HCT116 (cell line): ENCODE measurements at places on chromosomes 12 and 14. TPM values are rescaled to one million over a fixed set of nuclear protein-coding genes. Genes with fewer than 3 reads are reported as not detected.
A peak's percentile ranks its signal among the peaks of the same experiment; 100 is the strongest.

DNA sequence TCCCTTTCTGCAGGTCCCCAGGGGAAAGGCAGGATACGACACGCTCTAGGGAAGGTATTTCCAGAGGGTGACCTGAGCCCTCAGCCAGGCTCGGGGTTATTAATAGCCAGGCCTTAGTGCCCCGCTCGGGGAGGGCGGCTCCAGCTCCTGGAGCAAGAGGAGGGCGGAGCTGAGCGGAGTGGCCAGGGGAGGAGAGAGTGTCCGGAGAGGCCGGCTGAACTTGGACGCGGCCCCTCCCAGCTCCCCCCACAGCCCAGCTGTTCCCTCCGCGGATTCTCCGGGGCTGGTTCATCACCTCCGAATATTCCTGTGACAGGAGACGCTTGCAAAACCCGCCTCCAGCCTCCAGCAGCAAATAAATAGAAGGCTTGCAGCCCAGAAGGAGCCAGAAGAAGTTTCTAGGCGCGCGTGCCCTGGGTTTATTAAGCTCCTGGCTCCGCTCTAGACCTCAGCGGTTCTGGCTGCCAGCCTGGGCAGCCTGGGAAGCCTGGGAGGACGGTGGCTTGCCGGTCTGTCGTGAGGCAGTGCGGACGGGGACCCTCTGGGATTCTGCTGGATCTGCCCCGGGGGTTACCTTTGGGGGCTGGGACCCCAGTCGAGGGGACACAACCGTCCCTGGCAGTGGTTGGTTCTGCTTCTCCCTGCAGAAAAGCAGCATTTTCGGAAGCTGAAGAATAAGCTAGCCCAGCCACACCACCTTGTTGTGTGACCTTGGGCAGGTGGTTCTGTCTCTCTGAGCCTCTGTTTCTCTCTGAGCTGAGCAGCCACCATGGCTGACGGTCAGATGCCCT is at the start of gene HSPB8:
TSS of gene HSPB8 (plus strand) at position 388 of the 791 bp plus-strand sequence. CDS start at position 770, 382 bp downstream.
- peak; percentile 33 for DNase-seq

- DNase-seq: no peak
These were observed 21.9 kb downstream of the PIGH start for GRCh38 chr14:67577909-67578749.

DNA sequence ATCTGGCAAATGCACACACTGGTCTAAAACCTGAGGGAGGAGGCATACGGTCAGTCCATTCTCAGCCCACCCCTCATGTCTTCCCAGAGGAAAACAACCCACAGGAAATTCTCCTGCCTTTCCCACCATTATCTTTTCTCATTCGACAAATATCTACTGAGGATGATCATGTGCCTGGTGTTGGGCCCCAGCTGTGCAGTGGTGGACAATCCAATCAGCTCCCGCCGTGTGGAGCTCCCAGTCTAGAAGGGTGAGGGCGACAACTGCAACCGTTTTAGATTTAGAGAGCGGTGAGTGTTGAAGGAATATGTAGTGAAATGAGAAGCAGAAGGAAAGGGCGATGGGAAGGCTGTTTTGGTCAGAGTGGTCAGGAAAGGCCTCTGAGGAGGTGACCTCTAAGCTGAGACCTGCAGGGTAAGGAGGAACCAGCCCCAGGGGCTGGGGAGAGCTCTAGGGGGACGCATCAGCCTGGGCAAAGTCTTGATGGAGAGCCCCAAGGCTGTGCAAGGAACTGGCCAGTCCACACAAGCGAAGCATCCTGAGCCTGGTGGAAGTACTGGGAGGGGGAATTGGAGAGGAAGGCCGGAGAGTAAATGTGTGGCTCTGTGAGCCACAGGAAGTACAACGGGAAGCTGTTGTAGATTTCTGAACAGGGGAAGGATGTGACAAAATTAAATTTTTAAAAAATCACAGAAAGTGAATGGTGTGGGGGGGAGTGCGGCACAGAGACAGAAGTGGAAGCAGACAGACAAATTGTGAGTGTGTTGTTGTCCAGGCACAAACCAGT is 192.8 kb downstream of the NTF3 start:
- DNase-seq: no peak

DNA sequence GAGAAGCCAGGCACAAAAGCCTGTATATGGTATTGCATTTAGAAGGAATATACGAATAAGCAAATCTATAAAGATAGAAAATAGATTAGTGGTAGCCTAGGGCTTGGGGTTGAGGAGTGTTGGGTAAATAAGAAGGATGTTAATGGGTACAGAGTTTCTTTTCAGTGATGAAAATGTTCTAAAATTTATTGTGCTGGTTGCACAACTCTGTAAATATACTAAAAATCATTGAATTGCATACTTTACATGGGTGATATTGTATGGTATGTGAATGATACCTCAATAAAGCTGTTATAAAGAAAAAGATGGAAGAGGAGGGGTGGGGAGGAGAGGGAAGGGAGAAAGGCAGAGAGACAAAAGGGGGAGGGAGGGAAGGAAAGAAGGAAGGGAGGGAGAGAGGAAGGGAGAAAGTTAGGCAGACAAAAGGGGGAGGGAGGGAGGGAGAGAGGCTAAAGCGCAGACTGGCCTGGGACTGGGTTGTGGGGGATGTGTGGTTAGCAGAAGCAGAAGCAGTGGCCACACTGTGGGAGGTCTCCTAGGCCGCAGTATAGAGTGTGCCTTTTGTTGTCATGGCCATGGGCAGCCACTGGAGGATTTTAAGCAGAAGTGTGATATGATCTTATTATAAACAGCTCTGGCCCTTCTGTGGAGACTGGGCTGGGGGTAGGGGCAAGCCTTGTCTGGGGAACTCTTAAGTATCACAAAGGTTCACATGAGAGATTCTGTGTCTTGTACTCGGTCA is 73.6 kb upstream of the ELK3 start:
- no peak for DNase-seq

DNA sequence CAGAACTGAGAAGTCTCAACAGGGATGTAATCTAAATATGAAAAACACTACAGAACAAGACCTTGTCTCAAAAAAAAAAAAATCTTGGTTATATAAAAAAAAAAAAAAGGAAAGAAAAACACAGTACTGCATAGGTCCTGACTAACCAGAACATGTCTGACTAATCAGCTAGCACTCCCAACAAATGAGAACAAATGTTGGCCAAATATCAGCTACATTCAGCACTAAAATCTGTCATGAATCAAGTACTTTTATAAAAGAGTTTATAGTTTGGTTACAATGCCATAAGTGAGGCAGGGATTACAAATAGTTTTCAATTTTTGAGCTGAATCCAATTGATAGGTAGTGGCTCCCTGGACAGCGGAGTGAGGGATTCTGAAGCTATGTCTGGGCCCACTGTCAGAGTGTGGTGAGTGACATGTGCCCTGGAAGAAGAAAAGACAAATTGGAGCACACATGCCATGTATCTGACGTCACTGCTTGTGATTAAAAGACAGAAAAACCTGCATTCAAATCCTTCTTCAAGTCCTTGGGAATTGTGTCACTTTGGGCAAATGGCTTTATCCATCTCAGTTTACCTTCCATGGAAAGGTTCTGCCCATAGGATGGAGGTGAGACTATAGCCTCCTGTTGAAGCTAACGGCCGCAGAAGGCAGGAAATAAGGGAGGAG is 5.6 kb upstream of the FAM234B start:
- no peak for DNase-seq

- DNase-seq: no peak
These were observed 401.3 kb downstream of the DIO2 start for GRCh38 chr14:79809849-79810612.

DNA sequence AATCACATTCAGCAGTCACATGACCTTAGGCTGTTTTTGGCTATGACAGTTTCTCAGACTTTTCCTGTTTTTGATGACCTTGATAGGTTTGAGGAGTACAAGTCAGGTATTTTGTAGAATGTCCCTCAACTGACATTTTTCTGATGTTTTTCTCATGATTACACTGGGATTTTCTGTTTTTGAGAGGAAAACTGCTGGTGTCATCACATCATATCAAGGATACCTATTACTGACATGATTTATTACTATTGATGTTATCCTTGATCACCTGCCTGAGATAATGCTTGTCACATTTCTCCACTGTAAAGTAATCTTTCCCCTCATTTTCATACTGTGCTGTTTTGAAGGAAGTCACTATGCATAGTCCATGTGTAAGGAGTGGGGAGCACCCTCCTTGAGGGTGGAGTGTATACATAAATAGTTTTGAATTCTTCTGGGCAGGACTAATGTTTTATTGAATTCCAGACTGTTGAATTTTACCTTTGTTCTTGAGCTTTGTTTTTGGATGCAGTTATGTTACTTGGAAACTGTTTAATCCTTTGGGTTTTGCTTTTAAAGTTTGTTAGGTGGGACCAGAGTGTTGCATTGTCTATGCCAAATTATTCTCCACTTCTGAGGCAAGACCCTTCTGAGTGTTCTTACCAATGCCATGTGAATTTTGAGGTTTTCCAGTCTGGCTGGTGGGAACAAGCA is 444.5 kb upstream of the FAR2 start:
- DNase-seq: no peak

GRCh38 chr12:123671876-123672275 is 963 bp downstream of the TCTN2 start:
- DNase-seq: no peak

DNA sequence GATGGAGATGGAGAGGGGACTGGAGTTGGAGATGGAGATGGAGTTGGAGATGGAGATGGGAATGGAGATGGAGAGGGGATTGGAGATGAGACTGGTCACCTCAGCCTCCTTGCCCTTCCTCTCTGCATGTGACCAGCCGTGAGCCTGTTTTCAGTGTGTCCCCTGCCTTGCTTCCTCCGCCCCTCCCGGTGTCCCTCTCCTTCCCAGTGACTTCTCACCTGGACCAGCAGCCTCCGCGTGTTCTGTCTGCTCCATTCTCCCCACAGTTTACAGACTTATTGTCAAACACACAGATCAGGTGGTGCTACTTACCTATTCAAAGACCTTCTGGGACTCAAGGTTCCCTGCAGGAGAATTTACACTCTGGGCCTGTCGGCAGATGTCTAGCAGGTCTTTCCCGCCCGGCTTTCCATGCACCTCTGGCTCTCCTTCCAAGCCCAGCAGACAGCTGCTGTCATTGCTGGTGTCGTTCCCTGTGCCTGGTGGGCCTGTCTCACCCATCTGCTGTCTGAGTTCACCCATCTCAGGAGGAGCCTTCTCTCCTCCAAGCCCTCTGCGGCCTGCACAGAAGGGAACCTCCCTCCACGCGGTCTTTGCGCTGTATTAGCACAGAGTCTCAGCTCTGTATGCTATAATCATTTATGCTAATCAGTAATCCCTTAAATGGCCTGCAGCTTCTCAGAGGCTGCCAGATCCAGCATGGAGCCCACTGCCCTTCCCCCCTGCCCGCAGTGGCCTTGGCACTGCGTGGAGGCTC is 62.1 kb downstream of the ADGRD1 start:
- no peak for DNase-seq

- DNase-seq: no peak
These were observed 144.6 kb downstream of the ATP23 start for GRCh38 chr12:58086006-58086405.

DNA sequence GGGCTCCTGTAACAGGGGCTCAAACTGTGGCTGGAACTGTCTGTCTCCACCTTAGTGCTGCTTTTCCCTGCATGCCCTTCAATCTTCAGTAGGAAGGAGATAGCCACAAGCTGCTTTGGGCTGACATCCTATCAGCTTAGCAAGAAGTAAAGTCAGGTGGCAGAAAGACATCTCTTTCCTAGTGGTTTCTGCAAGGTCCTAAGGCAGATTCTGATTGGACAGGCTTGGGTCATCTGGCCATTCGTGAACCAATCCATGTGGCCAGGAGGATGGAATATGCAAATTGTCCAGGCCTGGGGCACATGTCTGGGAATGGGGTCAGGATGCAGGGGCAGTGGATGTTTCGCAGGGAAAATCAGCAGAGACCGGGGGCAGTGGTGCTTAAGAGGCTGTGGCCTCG is 5.2 kb downstream of the RITA1 start:
- peak; percentile 66 for DNase-seq

- DNase-seq: no peak
These were observed 8.6 kb upstream of the LPCAT3 start for GRCh38 chr12:7026854-7027253.

DNA sequence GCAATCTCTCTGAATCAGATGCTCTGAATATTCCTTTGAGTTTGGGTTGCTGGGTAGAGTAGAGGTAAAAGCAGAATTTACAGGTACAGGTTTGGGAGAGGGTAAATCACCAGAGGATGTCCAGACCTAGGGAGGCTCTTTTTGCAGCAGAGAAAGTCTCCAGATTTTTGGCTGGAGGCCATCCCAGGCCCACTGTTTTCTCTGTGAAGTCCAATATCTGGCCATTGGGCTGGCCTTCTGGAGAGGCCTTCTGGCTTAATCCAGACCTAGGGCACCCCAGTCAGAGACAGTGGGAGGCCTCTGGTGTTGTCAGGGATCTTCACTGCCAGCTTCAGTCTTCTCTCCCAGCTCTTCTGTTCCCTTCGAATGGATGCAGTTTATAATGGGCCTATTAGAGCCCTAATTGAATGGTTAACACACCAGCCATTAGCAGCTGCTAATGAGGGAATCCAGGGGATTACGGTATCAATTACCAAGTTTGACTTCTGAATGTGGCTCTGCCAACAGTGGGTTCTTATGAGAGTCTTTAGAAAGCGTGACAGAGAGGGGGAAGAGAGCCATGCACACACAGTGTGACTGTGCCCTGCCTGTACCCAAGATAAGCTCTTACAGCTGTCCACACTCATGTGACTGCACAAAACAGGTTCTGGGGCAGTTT is 183.1 kb downstream of the EMP1 start:
- no peak for DNase-seq

GRCh38 chr12:79891506-79892162 is 43.3 kb downstream of the PPP1R12A start:
- no peak for DNase-seq

The OAS2 gene
- total RNA-seq: 0.30 TPM

The SAMD15 gene
- 1.9 TPM for total RNA-seq

The CLEC2A gene
- total RNA-seq: not detected

The PGF gene
- total RNA-seq: 6.4 TPM

The VASH1 gene
- total RNA-seq: 13.3 TPM

The TAS2R7 gene
- not detected for total RNA-seq

The CCDC177 gene
- total RNA-seq: not detected

The SYNDIG1L gene
- not detected for total RNA-seq

The BIN2 gene
- 0.22 TPM for total RNA-seq

The WDHD1 gene
- total RNA-seq: 44.3 TPM

The RDH16 gene
- 0.59 TPM for total RNA-seq

The EML1 gene
- 7.4 TPM for total RNA-seq

The CEBPE gene
- not detected for total RNA-seq

The PLCZ1 gene
- total RNA-seq: not detected

The CDK4 gene
- 206 TPM for total RNA-seq

The PRIMA1 gene
- 1.5 TPM for total RNA-seq
